ENCODE measurements at places on chromosomes 1 and 21. TPM values are rescaled to one million over a fixed set of nuclear protein-coding genes. Genes with fewer than 3 reads are reported as not detected.

- no peaks in the 10 kb centered on the region for H3K27me3 ChIP-seq
- peak overlapping the region; percentile 11 for H3K27ac ChIP-seq
- H3K36me3 ChIP-seq, result no peaks in the 10 kb centered on the region
- H3K4me1 ChIP-seq, result peaks cover 26% of the 10 kb centered on the region
Measured at GRCh38 chr1:89754518-89754917, 66.3 kb upstream of the LRRC8D start.

The ITLN2 gene
- polyA plus RNA-seq, result not detected

DNA sequence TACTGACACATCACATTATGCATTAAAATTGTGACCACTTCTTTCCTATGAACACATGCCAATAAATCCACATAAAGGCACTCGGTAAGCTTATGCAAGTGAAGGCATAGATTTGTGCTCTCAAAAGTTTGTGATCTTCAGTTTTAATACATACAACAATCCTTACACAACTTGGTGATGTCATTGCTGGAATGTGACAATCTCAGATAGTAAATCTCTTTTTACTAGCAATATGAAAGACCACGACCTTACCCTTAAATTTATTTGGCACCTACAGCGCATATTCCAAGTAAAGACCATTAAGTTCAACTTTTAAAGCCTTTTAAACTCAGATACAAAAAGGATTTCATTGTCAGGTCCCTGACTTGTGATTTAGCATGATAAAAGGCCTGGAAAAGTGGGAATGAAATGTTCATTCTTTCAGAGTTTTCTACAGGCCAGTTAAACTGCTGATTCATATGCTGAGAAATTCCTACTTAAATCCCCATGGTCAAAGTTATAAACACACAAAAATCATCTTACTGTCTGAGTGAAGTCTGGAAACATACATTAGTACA is 157.4 kb downstream of the SIPA1L2 start:
- H3K27ac ChIP-seq, result peak overlapping the region; percentile 59
- peaks cover 28% of the 10 kb centered on the region for H3K4me1 ChIP-seq
- no peaks in the 10 kb centered on the region for H3K27me3 ChIP-seq
- peak; percentile 71 for DNase-seq

The CD1C gene
- polyA plus RNA-seq, result not detected

The PKNOX1 gene
- 28.2 TPM for polyA plus RNA-seq

GRCh38 chr1:169236143-169236542 is 129.7 kb downstream of the ATP1B1 start:
- peak; percentile 15 for DNase-seq

GRCh38 chr21:37395961-37396360 is 29.4 kb downstream of the DYRK1A start:
- no peak overlapping the region for H3K27ac ChIP-seq
- H3K4me1 ChIP-seq, result 0 out of 2 replicates have a peak, but pooled peaks cover 3% of the 10 kb centered on the region
- H3K27me3 ChIP-seq, result no peaks in the 10 kb centered on the region
- no peaks in the 10 kb centered on the region for H3K36me3 ChIP-seq
- no peak overlapping the region for H3K4me3 ChIP-seq

DNA sequence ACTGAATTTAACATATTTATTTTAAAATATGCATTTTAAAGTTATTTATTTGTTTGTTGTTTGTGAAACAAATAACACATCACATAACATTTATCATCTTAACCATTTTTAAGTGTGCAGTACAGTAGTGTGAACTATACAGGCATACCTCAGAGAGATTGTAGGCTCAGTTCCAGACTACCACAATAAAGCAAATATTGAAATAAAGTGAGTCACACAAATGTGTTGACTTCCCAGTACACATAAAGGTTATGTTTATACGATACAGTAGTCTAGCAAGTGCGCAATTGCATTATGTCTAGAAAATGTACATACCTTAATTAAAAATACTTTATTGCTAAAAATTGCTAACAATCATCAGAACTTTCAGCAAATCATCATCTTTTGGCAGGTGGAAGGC is 739.4 kb upstream of the ADGRL4 start:
- H3K4me3 ChIP-seq, result no peak overlapping the region
- no peak overlapping the region for H3K27ac ChIP-seq
- no peak for DNase-seq
- no peaks in the 10 kb centered on the region for H3K4me1 ChIP-seq
- H3K27me3 ChIP-seq, result no peaks in the 10 kb centered on the region

The C1orf116 gene
- polyA plus RNA-seq, result not detected

The PPM1J gene
- polyA plus RNA-seq, result 1.5 TPM

- no peaks in the 10 kb centered on the region for H3K36me3 ChIP-seq
- no peak overlapping the region for H3K27ac ChIP-seq
- H3K4me3 ChIP-seq, result no peak overlapping the region
- no peak for DNase-seq
- H3K27me3 ChIP-seq, result no peaks in the 10 kb centered on the region
Measured at GRCh38 chr1:39177706-39178105, 26.8 kb upstream of the MACF1 start.

DNA sequence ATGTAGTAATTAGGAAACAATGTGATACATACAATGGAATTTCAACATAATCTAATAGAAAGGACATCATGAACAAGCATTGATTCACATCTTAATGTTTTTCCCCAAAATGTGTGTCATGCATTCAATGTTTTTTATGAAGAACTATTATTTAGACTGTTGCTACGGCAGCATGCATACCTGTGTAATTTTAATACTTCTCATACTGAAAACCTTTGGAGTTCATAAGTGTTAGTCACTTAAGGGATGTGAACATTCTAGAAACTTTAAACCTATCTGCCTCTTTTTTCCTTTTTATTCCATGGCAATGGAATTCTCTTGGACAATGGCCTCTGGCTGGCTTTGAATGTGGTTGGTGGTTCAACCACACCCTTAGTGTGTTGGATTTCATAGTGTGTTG is 48.6 kb downstream of the TMPRSS15 start:
- DNase-seq, result no peak
- no peak overlapping the region for H3K27ac ChIP-seq
- no peaks in the 10 kb centered on the region for H3K27me3 ChIP-seq

The NT5C1A gene
- polyA plus RNA-seq, result not detected

- H3K36me3 ChIP-seq, result no peaks in the 10 kb centered on the region
- H3K4me1 ChIP-seq, result peaks cover 38% of the 10 kb centered on the region
- H3K4me3 ChIP-seq, result no peak overlapping the region
- no peaks in the 10 kb centered on the region for H3K27me3 ChIP-seq
- DNase-seq, result no peak
Measured at GRCh38 chr1:172991674-172992400, 58.9 kb downstream of the TNFSF18 start.

The ILDR2 gene
- polyA plus RNA-seq, result not detected

The PEX10 gene
- 29.1 TPM for polyA plus RNA-seq

GRCh38 chr1:15733218-15733725 is 2.8 kb upstream of the SLC25A34 start:
- no peak overlapping the region for H3K27ac ChIP-seq
- H3K36me3 ChIP-seq, result no peaks in the 10 kb centered on the region
- no peak overlapping the region for H3K4me3 ChIP-seq
- H3K4me1 ChIP-seq, result no peaks in the 10 kb centered on the region
- H3K27me3 ChIP-seq, result no peaks in the 10 kb centered on the region
- no peak for DNase-seq

- H3K27ac ChIP-seq, result no peak overlapping the region
- H3K4me3 ChIP-seq, result no peak overlapping the region
- DNase-seq, result no peak
- no peaks in the 10 kb centered on the region for H3K4me1 ChIP-seq
- H3K36me3 ChIP-seq, result no peaks in the 10 kb centered on the region
- no peaks in the 10 kb centered on the region for H3K27me3 ChIP-seq
Measured at GRCh38 chr21:43626390-43626789, 32.9 kb downstream of the HSF2BP start.

DNA sequence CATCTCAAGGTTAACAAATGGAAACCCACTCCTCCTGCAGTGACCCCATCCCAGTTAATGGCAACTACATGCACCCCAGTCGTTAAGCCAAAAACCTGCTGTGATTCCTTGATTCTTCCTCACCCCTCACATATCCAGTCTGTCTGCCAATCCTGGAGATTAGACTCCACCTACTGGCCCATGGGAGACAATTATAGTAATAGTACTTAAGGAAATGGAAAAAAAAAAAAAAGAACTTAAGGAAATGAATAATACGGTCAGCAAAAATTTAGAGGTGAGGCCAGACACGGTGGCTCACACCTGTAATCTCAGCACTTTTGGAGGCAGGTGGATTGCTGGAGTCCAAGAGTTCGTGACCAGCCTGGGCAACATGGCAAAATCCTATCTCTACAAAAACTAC is 7.0 kb downstream of the NOL9 start:
- no peak overlapping the region for H3K4me3 ChIP-seq
- H3K27me3 ChIP-seq, result no peaks in the 10 kb centered on the region
- H3K4me1 ChIP-seq, result peaks cover 6% of the 10 kb centered on the region
- no peak overlapping the region for H3K27ac ChIP-seq
- peak; percentile 29 for DNase-seq

Data from GM23248 (cell line).